ENCODE measurements at places on chromosomes 7 and 10. TPM values are rescaled to one million over a fixed set of nuclear protein-coding genes. Genes with fewer than 3 reads are reported as not detected.

GRID2IP gene
- polyA plus RNA-seq, result 0.25 TPM

CAMK1D gene
- polyA plus RNA-seq, result 1.4 TPM

POU6F2 gene
- polyA plus RNA-seq, result not detected

ASB13 gene
- 25.1 TPM for polyA plus RNA-seq

TRAPPC14 gene
- 17.2 TPM for polyA plus RNA-seq

NAT16 gene
- 0.05 TPM for polyA plus RNA-seq

CALY gene
- 0.44 TPM for polyA plus RNA-seq

GBX1 gene
- not detected for polyA plus RNA-seq

SLC26A4 gene
- 2.1 TPM for polyA plus RNA-seq

PSMC2 gene
- polyA plus RNA-seq, result 108 TPM

SCIN gene
- polyA plus RNA-seq, result 2.5 TPM

HMX3 gene
- polyA plus RNA-seq, result not detected

AGR2 gene
- 122 TPM for polyA plus RNA-seq

PRKAR1B gene
- 9.3 TPM for polyA plus RNA-seq

SRRT gene
- polyA plus RNA-seq, result 63.7 TPM

EPHB6 gene
- 19.3 TPM for polyA plus RNA-seq

RTKN2 gene
- 0.15 TPM for polyA plus RNA-seq

HYAL4 gene
- polyA plus RNA-seq, result 0.78 TPM

FGL2 gene
- 19.1 TPM for polyA plus RNA-seq

SPOCK2 gene
- 1.1 TPM for polyA plus RNA-seq

UCN3 gene
- polyA plus RNA-seq, result not detected

ZNF485 gene
- 1.8 TPM for polyA plus RNA-seq

ELN gene
- 57.6 TPM for polyA plus RNA-seq
